Esophagus squamous epithelium (tissue), 5 donors: ENCODE measurements at places on chromosomes 5 and 9. TPM values are rescaled to one million over a fixed set of nuclear protein-coding genes. Genes with fewer than 3 reads are reported as not detected.

The PCDHB6 gene
- total RNA-seq, result not detected

The VLDLR gene
- total RNA-seq, result 15.6 TPM

The DNM1 gene
- total RNA-seq, result 9.7 TPM

The TERT gene
- total RNA-seq, result 9.5 TPM

GRCh38 chr9:123556464-123557435 lies 200.8 kb downstream of the CRB2 start:
- no peak overlapping the region for H3K4me3 ChIP-seq
- H3K27me3 ChIP-seq, result no peaks in the 10 kb centered on the region
- H3K36me3 ChIP-seq, result no peaks in the 10 kb centered on the region

DNA sequence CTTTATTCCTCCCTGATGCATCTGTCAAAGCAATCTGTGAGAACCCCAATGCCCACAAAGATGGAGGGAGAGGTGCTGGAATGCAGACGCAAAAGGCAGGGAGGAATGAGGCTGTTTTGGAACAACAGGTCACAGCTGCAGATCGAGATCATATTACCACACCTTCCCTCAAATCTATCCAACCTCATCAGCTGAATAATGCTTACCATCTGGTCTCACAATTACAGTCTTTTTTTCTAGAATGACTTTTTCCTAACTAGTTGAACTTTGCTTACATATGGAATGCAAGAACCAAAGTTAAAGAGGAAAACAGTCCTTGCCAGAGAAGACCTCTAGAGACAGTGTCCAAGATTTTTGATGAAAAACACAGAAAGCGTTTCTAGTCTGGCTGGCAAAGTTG lies 158.1 kb downstream of the LPAR1 start:
- H3K4me3 ChIP-seq, result no peak overlapping the region
- no peaks in the 10 kb centered on the region for H3K4me1 ChIP-seq
- no peak overlapping the region for H3K27ac ChIP-seq

GRCh38 chr5:173878224-173878967 lies 9.8 kb upstream of the CPEB4 start:
- DNase-seq, result no peak
- H3K4me1 ChIP-seq, result no peaks in the 10 kb centered on the region
- H3K27me3 ChIP-seq, result no peaks in the 10 kb centered on the region
- no peak overlapping the region for H3K4me3 ChIP-seq
- H3K27ac ChIP-seq, result no peak overlapping the region

- no peak for DNase-seq
- no peaks in the 10 kb centered on the region for H3K4me1 ChIP-seq
- H3K36me3 ChIP-seq, result no peaks in the 10 kb centered on the region
- H3K27me3 ChIP-seq, result no peaks in the 10 kb centered on the region
- no peak overlapping the region for H3K27ac ChIP-seq
- H3K4me3 ChIP-seq, result no peak overlapping the region
Observed at GRCh38 chr5:102715082-102715807, 39.9 kb upstream of the PAM start.

GRCh38 chr9:34545497-34545896 lies 22.7 kb upstream of the ENHO start:
- H3K27ac ChIP-seq, result no peak overlapping the region
- H3K4me1 ChIP-seq, result peaks cover 8% of the 10 kb centered on the region
- H3K4me3 ChIP-seq, result no peak overlapping the region

- no peak overlapping the region for H3K4me3 ChIP-seq
- no peaks in the 10 kb centered on the region for H3K36me3 ChIP-seq
- no peaks in the 10 kb centered on the region for H3K4me1 ChIP-seq
Observed at GRCh38 chr5:95075111-95075510, 209.8 kb downstream of the MCTP1 start.

DNA sequence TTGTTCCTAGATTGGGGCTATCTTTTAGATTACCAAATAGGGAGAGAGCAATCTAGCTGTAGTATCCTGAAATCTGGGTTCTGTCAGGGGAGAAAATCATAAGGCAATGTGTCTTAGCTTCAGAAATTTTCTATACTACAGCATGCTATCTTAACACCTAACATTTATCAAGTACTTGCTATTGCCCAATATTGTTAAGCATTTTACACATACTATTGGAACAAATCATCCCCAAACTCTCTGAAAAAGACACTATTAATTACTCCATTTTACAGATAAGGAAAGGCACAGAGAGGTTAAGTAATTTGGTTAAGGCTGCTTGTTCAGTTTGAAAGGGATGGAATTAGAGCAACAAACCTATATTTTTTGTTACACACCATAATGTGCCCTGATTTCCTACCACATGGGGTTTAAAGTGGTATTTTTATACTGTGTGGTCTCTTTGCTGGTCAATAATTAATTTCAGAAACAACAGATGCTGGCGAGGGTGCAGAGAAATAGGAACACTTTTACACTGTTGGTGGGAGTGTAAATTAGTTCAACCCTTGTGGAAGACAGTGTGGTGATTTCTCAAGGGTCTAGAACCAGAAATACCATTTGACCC lies 57.2 kb upstream of the RIC1 start:
- H3K36me3 ChIP-seq, result no peaks in the 10 kb centered on the region
- no peak overlapping the region for H3K27ac ChIP-seq

DNA sequence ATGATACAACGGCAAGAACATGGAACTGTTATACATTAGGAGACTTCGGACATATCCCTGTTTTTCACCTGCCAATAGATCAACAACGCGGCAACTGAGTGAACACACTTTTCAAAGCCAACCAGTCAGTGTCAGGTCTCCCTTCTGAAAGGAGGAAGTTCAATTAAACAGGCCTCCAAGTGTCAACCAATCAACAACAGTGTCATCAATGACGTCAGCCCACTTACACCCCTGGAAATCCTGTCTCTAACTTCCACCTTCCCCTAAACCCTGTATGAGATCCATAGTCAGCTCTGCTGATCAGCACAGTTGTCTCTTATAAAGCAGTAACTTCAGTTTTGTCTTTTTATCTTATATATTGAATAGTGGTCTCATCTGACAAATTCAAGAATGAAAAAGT lies 36.6 kb downstream of the DMRT3 start:
- no peak overlapping the region for H3K27ac ChIP-seq
- H3K4me1 ChIP-seq, result peaks cover 3% of the 10 kb centered on the region
- DNase-seq, result no peak
- H3K36me3 ChIP-seq, result no peaks in the 10 kb centered on the region

GRCh38 chr9:96871176-96871575 lies 16.9 kb upstream of the ZNF782 start:
- no peak overlapping the region for H3K27ac ChIP-seq
- peaks cover 10% of the 10 kb centered on the region for H3K4me1 ChIP-seq
- no peaks in the 10 kb centered on the region for H3K36me3 ChIP-seq
- no peak for DNase-seq

DNA sequence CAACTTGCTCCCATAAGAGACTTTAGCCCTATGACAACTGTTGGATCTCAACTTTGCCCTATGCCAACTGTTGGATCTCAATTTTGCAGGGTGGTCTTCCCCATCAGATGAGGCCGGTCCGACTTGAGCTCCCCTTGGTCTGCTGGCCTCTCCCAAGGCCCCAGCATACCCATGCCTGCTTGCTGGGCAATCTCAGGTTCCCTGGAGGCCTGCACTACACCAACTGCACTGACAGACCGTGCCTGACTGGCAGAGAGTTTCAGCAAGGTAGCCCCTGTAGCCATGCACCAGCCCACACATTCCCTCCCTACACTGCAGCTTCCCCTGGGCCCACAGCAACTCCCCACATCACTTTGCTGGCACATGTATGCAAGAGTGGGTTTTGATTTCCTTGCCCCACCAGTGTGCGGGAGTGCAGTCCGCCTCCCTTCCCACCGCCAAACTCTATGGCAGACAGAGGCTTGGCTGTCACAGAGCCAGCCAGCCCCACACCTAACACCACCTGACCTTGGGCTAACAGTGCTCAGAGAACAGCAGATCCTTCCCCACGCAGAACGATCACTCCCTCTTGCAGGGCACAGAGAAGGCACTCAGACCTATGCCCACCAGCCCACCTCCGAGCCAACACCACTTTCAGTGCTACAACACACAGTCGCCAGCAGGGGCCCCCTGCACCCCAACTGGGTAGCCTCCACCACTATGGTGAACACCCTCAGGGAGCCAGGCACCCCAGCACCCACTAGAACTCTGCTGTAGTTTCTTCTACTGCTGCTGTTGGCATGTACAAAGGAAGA lies 279.9 kb upstream of the COX7C start:
- H3K27ac ChIP-seq, result no peak overlapping the region
- H3K4me1 ChIP-seq, result no peaks in the 10 kb centered on the region
- H3K4me3 ChIP-seq, result no peak overlapping the region
